ENCODE measurements at places on chromosomes 12 and 14. TPM values are rescaled to one million over a fixed set of nuclear protein-coding genes. Genes with fewer than 3 reads are reported as not detected.

The LRRIQ1 gene
- 12.0 TPM for polyA plus RNA-seq

The SLC5A8 gene
- polyA plus RNA-seq: 0.71 TPM

DNA sequence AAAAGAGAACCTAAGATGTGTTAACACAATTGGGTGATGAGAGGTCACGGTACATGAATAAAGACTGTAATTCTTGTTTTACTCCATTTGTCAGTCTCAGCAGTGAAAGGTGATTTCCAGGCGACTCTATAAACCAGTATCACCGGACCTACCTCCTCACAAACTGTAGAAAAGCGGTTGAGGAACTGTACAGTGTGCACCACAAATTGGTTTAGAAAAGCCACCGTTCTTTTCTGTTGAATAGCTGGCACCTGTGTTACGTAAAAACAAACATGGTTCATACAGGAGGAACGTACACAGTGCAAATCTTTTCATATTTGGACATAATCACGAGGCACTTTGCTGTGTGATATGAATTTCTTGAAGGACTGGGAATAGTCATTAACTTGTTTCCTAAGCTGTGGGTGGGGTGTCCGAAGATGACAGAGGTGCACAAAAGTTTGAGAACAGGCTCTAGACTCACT lies 663 bp downstream of the WASHC3 start:
- peak overlapping the region; percentile 72 for H3K27ac ChIP-seq
- peak; percentile 21 for DNase-seq
- no peaks in the 10 kb centered on the region for H3K36me3 ChIP-seq
- H3K4me3 ChIP-seq: peak overlapping the region; percentile 93
- no peaks in the 10 kb centered on the region for H3K27me3 ChIP-seq
- H3K4me1 ChIP-seq: no peaks in the 10 kb centered on the region

GRCh38 chr12:104083769-104084475 lies 19.6 kb downstream of the HCFC2 start:
- H3K4me3 ChIP-seq: no peak overlapping the region
- H3K27ac ChIP-seq: no peak overlapping the region
- no peak for DNase-seq

- H3K27ac ChIP-seq: no peak overlapping the region
- H3K4me3 ChIP-seq: no peak overlapping the region
- H3K4me1 ChIP-seq: peaks cover 3% of the 10 kb centered on the region
- H3K36me3 ChIP-seq: no peaks in the 10 kb centered on the region
These were observed 151.8 kb upstream of the NTF3 start for GRCh38 chr12:5280086-5280485.

GRCh38 chr14:99605299-99605961 lies 1.4 kb upstream of the CCDC85C start:
- peaks cover 8% of the 10 kb centered on the region for H3K27me3 ChIP-seq
- H3K4me3 ChIP-seq: peak overlapping the region; percentile 79
- peak; percentile 36 for DNase-seq
- H3K36me3 ChIP-seq: no peaks in the 10 kb centered on the region

- H3K4me1 ChIP-seq: no peaks in the 10 kb centered on the region
- H3K36me3 ChIP-seq: no peaks in the 10 kb centered on the region
- H3K27me3 ChIP-seq: no peaks in the 10 kb centered on the region
- DNase-seq: no peak
- H3K27ac ChIP-seq: no peak overlapping the region
- H3K4me3 ChIP-seq: no peak overlapping the region
These were observed 117.4 kb downstream of the ADAMTS20 start for GRCh38 chr12:43434614-43435013.

- peaks cover 17% of the 10 kb centered on the region for H3K36me3 ChIP-seq
- peaks cover 21% of the 10 kb centered on the region for H3K4me1 ChIP-seq
- no peaks in the 10 kb centered on the region for H3K27me3 ChIP-seq
- H3K27ac ChIP-seq: no peak overlapping the region
- H3K4me3 ChIP-seq: no peak overlapping the region
These were observed 46.5 kb downstream of the CHGA start for GRCh38 chr14:92969430-92969829.

Data from spinal cord (tissue), 10 donors.